ENCODE measurements at places on chromosomes 7 and 10.

- DNase-seq = no peak
Measured at GRCh38 chr10:86359111-86359510, 7.5 kb downstream of the GRID1 start.

DNA sequence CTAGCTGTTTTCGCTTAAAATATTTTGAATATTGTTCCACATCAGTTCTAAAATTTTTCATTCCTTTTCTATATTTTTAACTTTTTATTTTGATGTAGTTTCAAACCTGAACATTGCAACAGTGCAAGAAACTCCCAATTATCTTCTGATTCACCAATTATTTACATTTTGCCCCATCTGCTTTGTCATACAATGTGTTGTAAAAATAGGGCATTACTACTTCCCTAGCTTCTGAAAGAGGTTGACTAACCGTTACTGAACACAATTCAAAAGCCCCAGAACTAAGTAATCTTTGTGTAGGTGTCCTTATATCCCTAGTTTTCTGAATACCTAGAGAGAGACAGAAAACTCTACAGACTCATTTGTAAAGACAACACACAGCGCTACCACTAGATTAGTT is 86.7 kb downstream of the AVL9 start:
- no peak for DNase-seq

- no peak for DNase-seq
Measured at GRCh38 chr7:31487476-31487875, 26.4 kb upstream of the ITPRID1 start.

GRCh38 chr10:89980166-89980565 is 278.8 kb downstream of the KIF20B start:
- no peak for DNase-seq

- no peak for DNase-seq
Measured at GRCh38 chr10:129055225-129055624, 411.8 kb upstream of the MGMT start.

All from stimulated activated CD8-positive, alpha-beta memory T cell treated with anti-CD3 and anti-CD28 coated beads, Interleukin-4, amount 100 ng/mL, for 1 hour (primary cell).